ENCODE measurements at places on chromosomes 7 and 10.
A peak's percentile ranks its signal among the peaks of the same experiment; 100 is the strongest.

GRCh38 chr7:157402388-157402703 is 65.5 kb downstream of the DNAJB6 start:
- no peak for DNase-seq

DNA sequence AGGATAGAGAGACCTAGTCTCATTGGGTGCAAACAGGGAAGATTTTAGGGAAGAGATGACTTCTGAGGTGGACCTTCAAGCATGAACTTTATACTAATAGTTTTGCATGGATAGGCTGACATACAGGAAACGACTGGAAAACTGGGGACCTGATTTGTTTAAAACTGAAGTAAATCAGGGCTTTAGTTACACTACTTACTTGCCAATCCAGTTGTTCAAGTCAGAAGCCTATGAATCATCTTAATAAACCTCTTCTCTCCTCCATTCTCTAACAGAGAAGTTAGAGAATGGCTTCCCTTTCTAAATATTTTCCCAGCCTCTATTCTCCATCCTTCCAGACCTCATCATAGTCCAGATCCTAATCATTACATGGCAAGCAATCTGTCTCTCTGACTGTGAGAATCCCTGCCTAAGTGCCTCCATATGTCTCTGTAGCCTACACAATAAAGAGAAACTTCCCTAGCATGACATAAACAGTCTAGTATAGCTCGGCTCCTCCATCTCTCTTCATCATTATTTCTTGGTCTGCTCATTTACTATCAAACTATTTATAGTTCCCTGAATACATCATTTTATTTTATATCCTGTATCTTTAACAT is 55.8 kb downstream of the PRKG1 start:
- DNase-seq, result no peak

- DNase-seq, result no peak
These were observed 39.6 kb upstream of the CACNB2 start for GRCh38 chr10:18100669-18101068.

- no peak for DNase-seq
These were observed 266.9 kb downstream of the USP6NL start for GRCh38 chr10:11344550-11344949.

DNA sequence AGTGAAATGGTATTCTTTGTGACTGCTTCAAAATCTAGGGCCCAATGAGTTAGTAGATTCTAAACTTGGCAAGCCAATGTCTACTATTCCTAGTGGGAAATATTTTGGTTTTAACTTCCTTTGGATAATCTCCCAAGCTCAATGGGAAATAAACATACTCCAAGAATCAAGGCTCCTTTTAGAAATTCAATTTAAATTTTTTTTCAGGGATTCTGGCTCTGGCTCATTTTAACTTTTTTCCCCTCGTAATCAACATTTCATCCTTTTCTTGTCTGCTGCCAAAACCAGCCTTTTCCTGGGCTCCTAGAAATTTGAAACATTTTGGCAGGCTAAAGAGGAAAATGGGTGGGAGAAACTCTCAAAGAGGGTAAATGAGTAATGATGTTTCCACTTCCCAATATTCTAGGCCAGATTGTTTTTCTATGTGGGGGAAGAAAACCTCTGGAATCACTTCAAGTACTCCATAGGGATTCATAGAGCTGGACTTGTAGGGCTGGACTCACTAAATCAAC is 85.6 kb upstream of the AGR3 start:
- DNase-seq, result no peak

GRCh38 chr7:156496363-156496769 is 144.2 kb upstream of the RNF32 start:
- DNase-seq, result no peak

GRCh38 chr7:40826411-40827221 is 691.8 kb downstream of the SUGCT start:
- DNase-seq, result no peak

DNA sequence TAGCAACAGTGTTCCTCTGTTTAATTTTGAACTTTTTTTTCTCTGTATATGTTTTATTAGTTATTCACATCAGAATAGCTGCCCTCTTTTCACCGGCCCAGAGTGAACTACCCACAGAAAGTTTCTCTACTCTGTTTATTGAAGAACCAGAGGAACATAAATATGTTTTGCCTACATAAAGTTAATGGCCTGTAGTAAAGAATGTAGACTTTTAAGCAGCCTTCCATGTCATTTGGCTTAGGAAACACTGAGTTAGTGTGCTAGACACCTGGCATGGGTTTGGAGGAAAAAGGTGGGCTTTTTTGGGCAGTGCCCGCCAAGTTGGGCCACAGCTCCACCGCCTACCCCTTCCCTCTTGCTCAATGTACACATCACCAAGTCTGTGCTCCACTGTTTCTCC is 8.9 kb upstream of the MEST start:
- DNase-seq, result no peak

- no peak for DNase-seq
These were observed 68.0 kb upstream of the TNS3 start for GRCh38 chr7:47649919-47650318.

GRCh38 chr7:31049005-31049765 is 2.9 kb upstream of the ADCYAP1R1 start:
- DNase-seq, result no peak

- DNase-seq, result no peak
These were observed 718.9 kb downstream of the LRMDA start for GRCh38 chr10:76150139-76150875.

DNA sequence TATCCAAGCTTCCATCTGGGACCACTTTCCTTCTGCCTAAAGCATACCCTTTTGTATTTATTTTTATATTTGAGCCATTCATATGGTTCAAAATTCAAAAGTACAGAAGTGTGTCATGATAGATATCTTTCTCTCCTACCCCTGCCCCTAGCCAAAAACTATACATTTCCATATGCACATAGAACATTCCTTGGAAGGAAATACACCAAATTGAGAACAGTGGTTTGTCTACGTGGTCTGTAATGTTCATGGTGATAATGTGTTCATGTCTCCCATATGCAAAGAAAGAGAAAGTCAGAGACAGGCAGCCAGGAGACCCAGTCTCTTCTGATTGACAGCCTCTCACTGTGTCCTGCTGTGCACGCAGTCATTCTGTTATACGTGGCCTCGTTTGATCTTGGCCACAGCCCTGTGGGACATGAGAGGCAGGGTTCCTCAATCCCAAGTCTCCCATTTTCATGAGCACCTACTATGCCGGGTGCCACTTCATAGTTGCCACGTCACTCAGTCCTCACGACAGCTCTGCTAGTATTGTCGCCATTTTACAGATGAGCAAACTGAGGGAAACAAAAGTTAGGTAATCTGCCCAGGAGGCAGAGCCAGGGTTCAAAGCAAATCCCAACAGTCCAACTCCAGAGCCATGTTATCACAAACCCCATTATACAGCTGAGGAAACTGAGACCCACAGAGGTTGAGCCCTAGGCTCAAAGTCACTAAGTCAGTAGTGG is 8.0 kb upstream of the CDH23 start:
- DNase-seq, result no peak

GRCh38 chr7:25580141-25580540 is 351.9 kb upstream of the NPVF start:
- DNase-seq, result no peak

- DNase-seq, result no peak
These were observed 138.1 kb upstream of the BET1 start for GRCh38 chr7:94142281-94142680.

- DNase-seq, result no peak
These were observed 123.6 kb downstream of the UBE2H start for GRCh38 chr7:129828989-129829736.

- DNase-seq, result no peak
These were observed 549 bp downstream of the GPNMB start for GRCh38 chr7:23247046-23247602.

GRCh38 chr10:127353544-127353943 is 157.2 kb upstream of the INSYN2A start:
- DNase-seq, result no peak

- DNase-seq, result no peak
These were observed 6.3 kb upstream of the KCNMA1 start for GRCh38 chr10:77643795-77644468.

- DNase-seq, result no peak
These were observed 128.3 kb downstream of the CCDC3 start for GRCh38 chr10:12873172-12873571.

DNA sequence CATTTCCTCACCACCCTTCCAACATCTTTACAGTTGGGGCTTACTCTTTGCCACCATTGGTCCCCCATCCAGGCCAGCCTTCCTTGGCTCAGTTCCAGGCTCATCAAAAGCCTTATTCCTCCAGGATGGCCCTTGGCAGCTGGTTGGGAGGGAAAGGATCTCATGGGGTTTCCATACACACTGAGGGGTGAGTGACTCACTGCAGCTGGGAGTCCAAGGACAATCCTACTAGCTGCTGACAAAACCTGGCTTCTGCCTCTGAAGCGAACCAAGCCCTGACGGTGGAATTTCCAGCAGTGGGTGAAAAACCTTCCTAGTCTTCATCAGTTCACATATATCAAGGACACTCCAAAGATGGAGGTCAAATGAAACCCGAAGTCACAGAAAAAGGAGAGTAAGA is 22.9 kb downstream of the CRHR2 start:
- no peak for DNase-seq

- no peak for DNase-seq
These were observed 8.1 kb downstream of the TMEM120A start for GRCh38 chr7:75986147-75986781.

DNA sequence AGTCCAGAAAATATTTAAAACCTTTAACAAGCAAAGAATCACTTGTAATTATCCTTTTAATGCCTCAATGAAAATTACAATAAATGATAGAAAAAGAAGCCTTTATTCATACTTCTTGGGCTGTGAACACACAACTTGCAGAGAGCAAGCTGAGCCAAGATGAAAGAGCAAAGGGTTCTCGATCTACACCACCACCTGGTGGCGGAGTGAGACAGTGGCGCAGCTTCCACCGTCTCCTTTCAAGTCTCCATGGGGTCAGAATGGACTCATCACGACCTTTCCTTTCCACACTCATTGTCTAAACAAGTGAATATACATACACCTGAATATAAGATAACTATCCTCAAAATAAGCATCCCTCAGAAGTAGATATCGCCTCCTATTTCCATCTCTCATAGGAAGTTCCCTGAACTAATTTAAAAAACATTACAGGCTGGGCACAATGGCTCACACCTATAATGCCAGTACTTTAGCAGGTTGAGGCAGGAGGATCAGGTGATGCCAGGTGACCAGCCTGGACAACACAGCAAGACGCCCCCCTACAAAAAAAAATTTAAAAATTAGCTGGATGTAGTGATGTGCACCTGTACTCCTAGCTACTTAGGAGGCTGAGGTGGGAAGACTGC is 40.7 kb downstream of the ATE1 start:
- peak; percentile 22 for DNase-seq

- DNase-seq, result no peak
These were observed 73.7 kb downstream of the DKK1 start for GRCh38 chr10:52387744-52388143.

DNA sequence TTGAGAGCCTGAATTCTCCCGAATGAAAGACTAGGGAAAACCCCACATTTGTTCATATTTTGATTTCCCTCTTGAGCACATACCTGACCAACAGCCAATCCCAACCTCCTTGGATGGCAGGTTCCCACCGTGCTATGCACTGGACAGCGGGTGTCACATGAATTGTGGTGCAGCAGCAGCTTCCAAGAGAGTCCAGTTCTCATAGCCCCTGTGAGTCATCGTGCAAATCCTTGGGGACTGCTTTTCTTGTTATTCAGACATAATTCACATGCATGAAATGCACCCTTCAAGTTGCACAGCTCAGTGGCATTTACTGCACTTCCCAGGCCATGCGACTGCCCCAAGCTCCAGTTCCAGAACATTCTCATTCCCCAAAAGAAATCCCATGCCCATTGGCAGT is 67.8 kb upstream of the PPP2R2D start:
- DNase-seq, result no peak

GRCh38 chr7:4621396-4621795 is 60.7 kb upstream of the FOXK1 start:
- DNase-seq, result no peak

- DNase-seq, result no peak
These were observed 197.3 kb upstream of the PODXL start for GRCh38 chr7:131753620-131754222.

Data from stimulated activated CD4-positive, alpha-beta T cell treated with anti-CD3 and anti-CD28 coated beads, Interleukin-15, amount 100 ng/mL, for 1 hour (primary cell).